Activated naive CD8-positive, alpha-beta T cell treated with anti-CD3 and anti-CD28 coated beads for 36 hours (primary cell): ENCODE measurements at places on chromosomes 6 and 20. TPM values are rescaled to one million over a fixed set of nuclear protein-coding genes. Genes with fewer than 3 reads are reported as not detected.

GRCh38 chr20:17939622-17940223 lies 28.9 kb downstream of the SNX5 start:
- no peaks in the 10 kb centered on the region for H3K27me3 ChIP-seq
- peaks cover 29% of the 10 kb centered on the region for H3K4me1 ChIP-seq
- no peak overlapping the region for H3K4me3 ChIP-seq
- no peak for DNase-seq
- H3K36me3 ChIP-seq, result peaks cover 17% of the 10 kb centered on the region

- no peaks in the 10 kb centered on the region for H3K4me1 ChIP-seq
- no peak overlapping the region for H3K4me3 ChIP-seq
- peaks cover 31% of the 10 kb centered on the region for H3K27me3 ChIP-seq
Measured at GRCh38 chr20:10315138-10315537, 96.5 kb downstream of the SNAP25 start.

DNA sequence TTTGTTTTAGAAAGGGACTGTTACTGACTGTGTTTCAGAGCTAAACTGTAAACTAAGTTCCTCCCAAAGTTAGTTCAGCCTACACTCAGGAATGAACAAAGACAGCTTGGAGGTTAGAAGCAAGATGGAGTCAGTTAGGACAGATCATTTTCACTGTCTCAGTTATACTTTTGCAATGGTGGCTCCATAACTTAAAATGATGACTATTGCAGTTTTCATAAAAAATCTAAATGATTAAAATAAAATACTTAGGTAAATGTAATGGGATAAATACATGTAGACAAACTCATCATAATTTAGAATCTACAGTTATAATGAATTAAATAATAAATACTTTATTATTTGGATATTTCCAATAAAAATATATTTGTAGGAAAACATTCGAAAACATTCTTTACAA lies 590.6 kb downstream of the EPHA7 start:
- DNase-seq, result no peak
- no peaks in the 10 kb centered on the region for H3K4me1 ChIP-seq

DNA sequence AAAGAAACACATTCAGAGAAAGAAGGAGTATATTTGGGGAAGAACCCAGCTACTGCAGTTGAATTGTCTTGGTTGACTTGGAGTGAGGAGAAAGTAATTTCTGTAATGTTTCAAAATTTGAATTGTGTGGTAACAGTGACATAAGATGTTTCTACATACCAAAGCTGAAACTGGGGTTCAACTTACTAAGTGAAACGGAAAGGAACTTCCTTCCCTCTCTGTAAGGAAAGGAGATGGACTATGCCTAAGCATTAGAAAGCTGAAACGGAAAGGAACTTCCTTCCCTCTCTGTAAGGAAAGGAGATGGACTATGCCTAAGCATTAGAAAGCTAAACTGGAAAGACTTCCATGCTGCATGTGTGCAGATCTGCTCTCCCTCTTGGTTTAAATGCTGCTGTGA lies 46.0 kb downstream of the HUS1B start:
- H3K27ac ChIP-seq, result no peak overlapping the region
- H3K4me3 ChIP-seq, result no peak overlapping the region
- no peak for DNase-seq
- H3K27me3 ChIP-seq, result no peaks in the 10 kb centered on the region
- peaks cover 26% of the 10 kb centered on the region for H3K36me3 ChIP-seq

- H3K4me1 ChIP-seq, result no peaks in the 10 kb centered on the region
- DNase-seq, result no peak
- peaks cover 19% of the 10 kb centered on the region for H3K27me3 ChIP-seq
- H3K36me3 ChIP-seq, result no peaks in the 10 kb centered on the region
- H3K27ac ChIP-seq, result no peak overlapping the region
Measured at GRCh38 chr6:8123236-8123635, 20.9 kb upstream of the EEF1E1 start.

GRCh38 chr6:35809809-35810208 lies 4.7 kb downstream of the LHFPL5 start:
- no peak overlapping the region for H3K27ac ChIP-seq
- no peak overlapping the region for H3K4me3 ChIP-seq
- H3K4me1 ChIP-seq, result peaks cover under 1% of the 10 kb centered on the region

DNA sequence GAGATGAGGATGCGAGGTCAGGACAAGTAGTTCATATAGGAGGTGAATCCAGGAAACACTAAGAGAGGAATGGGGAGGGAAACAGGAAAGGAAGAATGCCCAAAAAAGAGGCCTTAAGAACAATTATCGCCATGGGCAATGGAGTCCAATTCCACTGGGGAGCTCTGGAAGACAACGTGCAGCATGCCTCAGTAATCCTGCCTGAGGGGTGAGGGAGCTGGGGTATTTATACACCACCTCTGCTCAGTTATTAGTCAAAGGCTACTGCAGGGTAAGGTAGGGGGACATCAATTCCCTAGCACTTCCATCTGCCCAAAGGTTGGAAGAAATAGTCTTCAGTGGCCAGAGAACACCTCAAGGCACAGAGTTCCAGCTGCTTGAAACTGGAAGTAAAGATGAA lies 96.4 kb downstream of the ZNF217 start:
- peaks cover 2% of the 10 kb centered on the region for H3K4me1 ChIP-seq
- DNase-seq, result no peak
- H3K4me3 ChIP-seq, result no peak overlapping the region
- no peak overlapping the region for H3K27ac ChIP-seq
- H3K36me3 ChIP-seq, result no peaks in the 10 kb centered on the region
- H3K27me3 ChIP-seq, result no peaks in the 10 kb centered on the region

- H3K27ac ChIP-seq, result no peak overlapping the region
- H3K27me3 ChIP-seq, result peaks cover 21% of the 10 kb centered on the region
- no peaks in the 10 kb centered on the region for H3K36me3 ChIP-seq
- no peak for DNase-seq
Measured at GRCh38 chr6:49514571-49515484, 15.1 kb downstream of the GLYATL3 start.

DNA sequence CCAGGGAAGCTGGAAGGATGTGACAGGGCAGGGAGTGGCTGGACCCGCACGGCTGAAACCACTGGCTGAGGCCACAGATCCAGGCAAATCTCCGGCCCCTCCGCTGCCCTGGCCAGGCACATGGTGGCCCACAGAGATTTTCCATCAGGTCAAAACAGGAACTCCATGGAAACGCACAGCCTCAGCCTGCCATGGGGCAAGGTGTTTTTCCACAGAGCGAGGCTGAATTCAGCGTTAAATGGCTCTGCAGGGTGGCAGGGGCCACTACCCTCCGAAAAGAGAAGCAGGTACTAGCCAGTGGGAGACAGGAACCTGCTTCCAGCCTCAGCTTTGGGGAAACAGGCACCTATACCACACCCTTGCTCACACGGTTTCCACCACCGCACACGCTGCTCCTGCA lies 53.1 kb downstream of the PREX1 start:
- H3K27me3 ChIP-seq, result no peaks in the 10 kb centered on the region
- H3K4me3 ChIP-seq, result no peak overlapping the region
- peaks cover 70% of the 10 kb centered on the region for H3K4me1 ChIP-seq
- peaks cover 63% of the 10 kb centered on the region for H3K36me3 ChIP-seq

- H3K4me3 ChIP-seq, result no peak overlapping the region
- H3K27ac ChIP-seq, result no peak overlapping the region
- DNase-seq, result no peak
- no peaks in the 10 kb centered on the region for H3K36me3 ChIP-seq
- H3K4me1 ChIP-seq, result peaks cover 7% of the 10 kb centered on the region
Measured at GRCh38 chr20:45294003-45294368, 12.7 kb upstream of the RBPJL start.

GRCh38 chr6:106512048-106512967 lies 117.0 kb downstream of the RTN4IP1 start:
- peak overlapping the region; percentile 90 for H3K4me3 ChIP-seq
- peaks cover 5% of the 10 kb centered on the region for H3K36me3 ChIP-seq

DNA sequence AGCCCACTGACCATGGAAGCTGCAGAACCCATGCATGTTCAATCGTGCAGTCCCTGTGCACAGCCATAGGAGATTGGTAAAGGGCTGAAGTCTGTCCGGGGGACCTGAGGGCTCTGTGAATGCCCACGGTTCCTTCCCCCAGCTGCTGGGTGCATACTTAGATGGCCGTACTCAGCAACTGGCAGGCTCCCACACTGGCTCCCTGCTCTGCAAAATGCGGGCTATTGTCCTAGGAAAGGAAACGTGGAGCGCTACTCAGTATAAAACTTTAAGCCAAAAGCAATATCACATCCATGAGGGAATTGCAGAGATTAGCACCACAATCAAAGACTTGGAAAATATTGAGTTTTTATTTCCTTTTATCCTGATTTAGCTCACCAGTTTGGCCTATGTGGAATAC lies 202.0 kb downstream of the WDR27 start:
- no peaks in the 10 kb centered on the region for H3K4me1 ChIP-seq
- no peaks in the 10 kb centered on the region for H3K27me3 ChIP-seq
- H3K36me3 ChIP-seq, result no peaks in the 10 kb centered on the region
- no peak overlapping the region for H3K4me3 ChIP-seq
- no peak for DNase-seq
- no peak overlapping the region for H3K27ac ChIP-seq

- no peak overlapping the region for H3K27ac ChIP-seq
- DNase-seq, result no peak
- peaks cover 81% of the 10 kb centered on the region for H3K27me3 ChIP-seq
- no peak overlapping the region for H3K4me3 ChIP-seq
Measured at GRCh38 chr6:105990151-105990550, 96.0 kb upstream of the PRDM1 start.

GRCh38 chr20:58647162-58647795 lies 3.8 kb upstream of the STX16 start:
- H3K27me3 ChIP-seq, result no peaks in the 10 kb centered on the region
- H3K27ac ChIP-seq, result no peak overlapping the region
- H3K36me3 ChIP-seq, result peaks cover 12% of the 10 kb centered on the region
- peaks cover 8% of the 10 kb centered on the region for H3K4me1 ChIP-seq

DNA sequence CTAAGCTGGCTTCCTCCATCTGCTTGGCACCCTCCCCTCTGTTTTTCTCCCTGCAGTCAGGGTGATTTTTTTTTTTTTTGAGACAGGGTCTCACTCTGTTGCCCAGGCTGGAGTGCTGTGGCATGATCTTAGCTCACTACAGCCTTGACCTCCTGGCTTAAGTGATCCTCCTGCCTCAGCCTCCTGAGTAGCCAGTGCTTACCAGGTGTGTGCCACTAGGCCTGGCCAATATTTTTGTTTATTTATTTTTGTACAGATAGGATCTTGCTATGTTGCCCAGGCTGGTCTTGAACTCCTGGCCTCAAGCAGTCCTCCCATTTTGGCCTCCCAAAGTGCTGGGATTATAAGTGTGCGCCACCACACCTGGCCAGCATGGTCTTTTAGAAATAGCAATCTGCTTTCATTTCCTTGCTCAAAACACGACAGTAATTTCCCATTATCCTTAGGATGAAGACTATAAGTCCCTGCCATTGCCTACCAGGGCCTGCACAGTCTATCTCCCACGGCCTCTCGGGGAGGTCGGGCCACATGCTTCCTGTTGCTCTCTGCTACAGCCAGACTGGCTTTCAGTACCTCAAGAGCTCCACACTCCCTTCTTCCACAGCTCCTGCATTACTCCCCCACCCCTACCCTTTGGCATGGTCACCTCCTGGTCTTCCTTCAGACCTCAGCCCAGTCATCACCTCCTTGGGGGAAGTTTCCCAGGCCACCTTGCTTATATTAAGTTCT lies 11.1 kb upstream of the CD164 start:
- H3K4me3 ChIP-seq, result no peak overlapping the region
- H3K4me1 ChIP-seq, result peaks cover 5% of the 10 kb centered on the region
- no peak for DNase-seq
- H3K27ac ChIP-seq, result no peak overlapping the region

GRCh38 chr6:143283887-143284645 lies 166.4 kb downstream of the ADAT2 start:
- no peaks in the 10 kb centered on the region for H3K27me3 ChIP-seq
- no peaks in the 10 kb centered on the region for H3K36me3 ChIP-seq
- no peak for DNase-seq

- peaks cover 42% of the 10 kb centered on the region for H3K36me3 ChIP-seq
- no peak for DNase-seq
- H3K4me3 ChIP-seq, result no peak overlapping the region
- peaks cover 33% of the 10 kb centered on the region for H3K4me1 ChIP-seq
- no peak overlapping the region for H3K27ac ChIP-seq
Measured at GRCh38 chr6:144667532-144668503, 382.7 kb downstream of the UTRN start.

GRCh38 chr6:3762852-3763251 lies 11.3 kb upstream of the PXDC1 start:
- H3K27me3 ChIP-seq, result peaks cover 16% of the 10 kb centered on the region
- no peaks in the 10 kb centered on the region for H3K36me3 ChIP-seq
- H3K27ac ChIP-seq, result no peak overlapping the region
- no peak for DNase-seq
- no peak overlapping the region for H3K4me3 ChIP-seq
- no peaks in the 10 kb centered on the region for H3K4me1 ChIP-seq

GRCh38 chr20:25160467-25160866 lies 35.0 kb upstream of the ENTPD6 start:
- no peaks in the 10 kb centered on the region for H3K36me3 ChIP-seq
- DNase-seq, result no peak
- H3K4me1 ChIP-seq, result peaks cover 14% of the 10 kb centered on the region
- peak overlapping the region; percentile 20 for H3K27ac ChIP-seq
- H3K27me3 ChIP-seq, result peaks cover 5% of the 10 kb centered on the region
- H3K4me3 ChIP-seq, result no peak overlapping the region

DNA sequence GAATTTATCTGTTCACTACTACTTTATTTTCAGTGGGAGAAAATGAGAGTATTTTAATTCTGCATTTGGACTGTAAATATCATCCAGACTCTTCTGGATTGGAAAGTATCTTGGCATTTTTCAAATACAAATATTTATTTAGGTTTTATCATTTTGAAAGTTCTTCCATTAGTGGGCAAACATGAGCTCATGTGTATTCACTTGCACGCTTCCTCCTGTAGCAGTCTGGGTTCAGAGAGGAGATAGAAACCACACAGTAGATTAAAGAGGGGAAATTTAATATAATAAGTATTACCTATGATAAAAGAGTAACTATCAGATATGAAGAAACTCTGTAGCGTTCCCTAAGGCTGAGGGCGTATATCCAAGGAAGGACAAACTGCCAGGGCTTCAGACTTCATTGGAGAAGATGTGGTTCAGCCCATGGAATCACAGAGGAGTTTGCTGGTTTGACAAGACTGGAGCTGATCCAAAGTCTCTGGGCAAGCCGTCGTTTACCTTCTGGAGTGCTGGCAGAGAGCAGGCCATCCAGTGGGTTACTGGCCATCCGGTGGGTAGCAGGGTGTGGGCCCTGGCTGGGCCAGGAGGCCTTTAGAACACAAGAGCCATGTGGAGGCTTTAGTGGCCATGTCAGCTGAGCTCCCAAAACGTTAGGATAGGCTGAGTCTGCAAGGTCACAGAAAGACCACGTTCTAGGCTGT lies 44.3 kb downstream of the KCNS1 start:
- no peak overlapping the region for H3K4me3 ChIP-seq
- peak overlapping the region; percentile 74 for H3K27ac ChIP-seq
- H3K4me1 ChIP-seq, result peaks cover 80% of the 10 kb centered on the region
- H3K36me3 ChIP-seq, result peaks cover 53% of the 10 kb centered on the region
- DNase-seq, result no peak

Gene SUMO4
- total RNA-seq, result 2.6 TPM

Gene EPPIN
- not detected for total RNA-seq

Gene DLK2
- total RNA-seq, result 0.93 TPM

Gene IL20RA
- not detected for total RNA-seq

Gene RFX6
- total RNA-seq, result not detected

Gene LY6G6F
- not detected for total RNA-seq

Gene CGAS
- total RNA-seq, result 29.5 TPM

Gene MLN
- total RNA-seq, result not detected
